ENCODE measurements at places on chromosomes 2 and 18.

- no peak for DNase-seq
Measured at GRCh38 chr2:161419638-161420190, 3.6 kb downstream of the TBR1 start.

DNA sequence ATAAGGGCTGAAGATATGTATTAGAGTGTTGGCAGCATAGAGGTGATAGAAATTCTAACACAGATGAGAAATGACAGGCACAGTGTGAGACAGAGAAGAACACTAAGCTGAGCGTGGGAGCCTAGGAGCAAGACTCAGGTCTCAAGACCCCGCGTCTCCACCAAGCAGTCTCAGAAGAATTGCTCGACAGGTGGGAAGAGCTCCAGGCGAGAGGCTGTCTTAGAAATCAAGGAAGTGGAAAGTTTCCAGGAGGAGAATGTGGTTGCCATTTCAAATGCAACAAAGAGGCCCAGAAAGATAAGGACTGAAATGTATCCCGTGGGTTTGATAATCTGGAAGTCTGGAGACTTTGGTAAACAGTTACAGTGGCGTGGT is 31.5 kb upstream of the CAB39 start:
- no peak for DNase-seq

DNA sequence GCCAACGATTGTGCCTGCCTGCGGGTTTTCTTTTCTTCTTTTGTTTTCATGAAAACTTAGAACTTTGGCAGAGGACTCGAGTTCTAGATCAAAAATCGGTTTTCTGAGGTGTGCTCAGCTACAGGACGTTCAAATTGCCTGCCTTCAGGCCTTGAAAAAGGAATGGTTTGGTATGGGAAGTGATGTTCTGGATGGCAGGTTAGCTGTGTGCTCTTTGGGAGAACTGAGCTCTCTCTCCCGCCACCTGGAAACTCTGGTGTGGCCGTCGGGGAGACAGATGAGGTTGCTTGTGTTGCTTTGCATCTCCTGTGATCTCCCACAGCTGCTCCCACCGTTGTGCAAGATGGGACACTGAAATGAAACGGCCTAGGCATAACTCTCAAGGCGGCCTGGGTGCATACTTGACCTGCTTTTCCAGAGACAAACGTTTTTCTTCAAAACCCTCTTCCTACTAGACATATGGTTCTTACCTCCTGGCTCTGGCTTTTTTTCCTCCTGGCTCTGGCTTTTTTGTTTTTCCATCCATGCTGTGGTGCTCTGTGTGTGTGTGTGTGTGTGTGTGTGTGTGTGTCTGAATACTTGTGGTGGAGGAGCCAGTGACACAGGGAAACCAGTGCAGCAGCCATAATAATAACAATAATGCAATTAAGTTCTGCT is 2.0 kb downstream of the FMNL2 start:
- DNase-seq: no peak

DNA sequence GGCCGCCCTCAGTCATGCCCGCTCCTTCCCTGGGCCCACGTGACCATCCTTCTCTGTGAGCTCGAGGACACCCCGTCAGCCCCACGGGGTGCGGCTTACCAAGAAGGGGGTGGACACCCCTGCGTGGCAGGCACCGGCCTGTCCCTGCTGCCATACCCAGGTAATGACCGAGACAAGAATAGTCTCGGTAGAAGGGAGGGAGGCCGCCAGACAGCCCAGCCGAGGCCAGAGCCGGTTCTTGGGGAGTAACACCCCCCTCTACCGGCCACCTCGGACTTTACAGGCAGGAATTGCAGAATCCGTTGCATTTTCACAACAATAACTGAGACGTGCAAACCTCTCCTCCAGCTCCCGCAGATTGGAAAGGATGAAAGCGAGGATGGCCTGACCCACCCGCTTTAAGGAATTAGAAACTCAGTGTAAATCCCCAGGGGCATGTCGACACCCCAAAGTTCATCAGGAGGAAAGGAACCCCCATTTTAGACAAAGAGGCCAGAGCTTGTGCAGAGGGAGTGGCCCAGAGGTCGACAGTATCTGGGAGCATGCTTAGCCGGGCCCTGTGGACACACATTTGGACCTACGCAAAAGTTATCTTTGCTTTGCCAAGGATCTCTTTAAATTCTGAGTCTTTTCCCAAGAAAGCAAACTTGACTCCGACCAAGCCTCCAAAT is 60.1 kb upstream of the GLI2 start:
- DNase-seq: no peak

GRCh38 chr2:156663757-156664409 is 227.7 kb downstream of the GPD2 start:
- DNase-seq: no peak

- no peak for DNase-seq
Measured at GRCh38 chr2:161150704-161151103, 9.5 kb upstream of the TANK start.

DNA sequence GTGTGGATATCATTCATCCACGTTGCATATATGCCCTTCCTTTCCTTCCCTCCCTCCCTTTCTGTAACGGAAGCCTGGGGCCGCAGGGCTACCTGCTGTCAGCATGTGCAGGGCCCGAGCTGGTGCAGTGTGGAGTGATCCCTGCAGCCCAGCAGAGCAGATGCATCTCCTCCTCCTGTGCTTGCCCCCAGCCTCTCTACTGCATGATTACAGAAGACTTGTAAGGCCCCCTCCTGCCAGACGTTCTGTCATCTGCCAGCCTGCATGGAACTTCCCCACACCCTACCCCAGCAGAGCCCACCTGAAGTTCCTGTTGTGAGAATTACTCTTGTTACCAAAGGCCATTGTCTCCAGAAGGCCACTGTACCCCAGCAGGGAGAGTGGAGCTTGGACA is 67.5 kb upstream of the FOSL2 start:
- no peak for DNase-seq

DNA sequence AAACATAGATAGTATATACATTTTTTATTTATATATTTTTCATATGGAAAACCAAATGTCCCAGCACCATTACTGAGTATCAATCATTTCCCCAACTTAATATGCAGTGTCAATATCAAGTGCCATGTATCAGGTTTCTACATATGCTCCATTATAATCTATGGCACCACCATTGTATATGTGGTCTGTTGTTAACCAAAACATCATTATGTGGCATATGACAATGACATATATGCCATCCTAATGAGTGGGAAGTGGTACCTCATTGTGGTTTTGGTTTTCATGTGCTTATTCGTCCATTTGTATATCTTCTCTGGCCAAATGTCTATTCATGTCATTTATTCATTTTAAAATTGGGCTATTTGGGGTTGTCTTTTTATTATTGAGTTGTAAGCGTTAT is 9.2 kb downstream of the PTPN18 start:
- no peak for DNase-seq

DNA sequence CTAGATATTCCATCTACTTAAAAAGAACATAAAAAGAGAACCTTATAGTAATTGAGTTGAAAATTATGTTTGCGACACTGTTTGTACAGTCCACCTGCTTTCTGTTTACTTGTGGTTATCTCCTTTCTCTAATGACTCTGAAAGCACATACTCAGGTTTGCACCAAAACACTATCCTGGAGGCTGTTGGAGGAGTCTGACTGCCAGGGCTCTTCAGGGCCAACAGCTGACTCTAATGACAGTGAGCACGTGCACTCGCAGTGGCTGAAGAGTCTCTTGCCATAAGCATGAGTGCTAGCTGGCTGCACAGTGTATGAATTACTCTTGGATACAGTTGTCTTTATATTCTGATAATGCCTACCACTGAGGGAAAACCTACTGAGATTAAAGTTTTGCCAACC is 16.7 kb upstream of the GLS start:
- peak; percentile 98 for DNase-seq

DNA sequence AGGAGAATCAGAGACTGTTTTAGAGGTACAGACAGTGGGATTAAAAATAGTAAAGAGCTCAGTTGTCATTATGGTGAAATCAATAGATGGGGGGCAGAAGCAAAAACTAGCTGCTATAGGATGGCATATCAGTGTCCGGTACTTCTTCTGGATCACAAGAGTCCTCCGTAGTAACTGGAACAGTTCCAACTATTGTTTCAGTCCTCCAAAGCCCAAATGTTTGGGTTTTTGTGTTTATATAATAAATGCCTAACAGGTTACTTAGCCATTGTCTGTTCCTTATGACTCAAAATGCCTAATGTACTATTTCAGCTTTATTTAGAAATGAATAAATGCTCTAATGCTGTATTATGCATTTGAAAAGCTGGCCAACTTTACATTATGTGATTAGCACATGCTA is 401.2 kb downstream of the PTH2R start:
- no peak for DNase-seq

- no peak for DNase-seq
Measured at GRCh38 chr18:34710458-34710914, 388 bp downstream of the DTNA start.

DNA sequence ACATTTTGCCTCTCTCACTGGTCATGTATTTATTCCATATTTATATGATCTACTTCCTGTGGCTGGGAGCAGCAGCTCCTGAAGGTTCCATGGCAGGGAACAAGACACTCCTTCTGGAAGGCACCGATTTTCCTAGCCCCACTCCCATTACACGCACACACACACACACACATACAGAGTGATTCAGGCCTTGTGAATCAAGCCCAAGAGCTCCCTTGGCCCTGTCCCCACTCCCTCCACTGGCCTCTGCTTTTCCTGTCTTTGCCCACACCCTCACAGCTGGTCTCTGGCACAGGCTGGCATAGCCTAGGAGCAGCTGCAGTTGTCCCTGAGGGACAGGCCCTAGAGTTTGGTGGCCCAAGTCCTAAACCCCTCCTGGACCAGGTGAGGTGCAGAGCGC is 201.7 kb downstream of the NAPG start:
- DNase-seq: no peak

GRCh38 chr18:63157293-63158011 is 162.1 kb downstream of the BCL2 start:
- no peak for DNase-seq

DNA sequence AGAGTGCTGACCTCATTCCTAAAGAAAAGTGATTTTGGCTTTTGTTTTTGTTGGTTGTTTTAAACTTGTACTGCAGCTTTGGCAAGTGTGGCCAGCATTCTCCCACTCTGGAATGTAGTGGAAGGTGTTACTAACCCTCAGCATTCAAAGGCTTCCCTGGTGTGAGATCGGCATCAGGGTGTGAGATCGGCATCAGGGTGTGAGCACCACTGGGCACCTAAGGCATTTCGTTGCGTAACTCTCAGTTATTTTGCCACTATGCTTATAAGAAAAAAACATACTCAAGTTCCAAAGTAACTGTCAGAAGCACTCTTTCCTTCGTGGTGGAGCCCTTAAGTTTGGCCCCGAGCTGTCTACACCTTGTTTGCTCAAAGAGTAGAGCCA is 1.7 kb downstream of the CYBRD1 start:
- DNase-seq: no peak

GRCh38 chr2:171174075-171174474 is 13.4 kb upstream of the TLK1 start:
- no peak for DNase-seq

DNA sequence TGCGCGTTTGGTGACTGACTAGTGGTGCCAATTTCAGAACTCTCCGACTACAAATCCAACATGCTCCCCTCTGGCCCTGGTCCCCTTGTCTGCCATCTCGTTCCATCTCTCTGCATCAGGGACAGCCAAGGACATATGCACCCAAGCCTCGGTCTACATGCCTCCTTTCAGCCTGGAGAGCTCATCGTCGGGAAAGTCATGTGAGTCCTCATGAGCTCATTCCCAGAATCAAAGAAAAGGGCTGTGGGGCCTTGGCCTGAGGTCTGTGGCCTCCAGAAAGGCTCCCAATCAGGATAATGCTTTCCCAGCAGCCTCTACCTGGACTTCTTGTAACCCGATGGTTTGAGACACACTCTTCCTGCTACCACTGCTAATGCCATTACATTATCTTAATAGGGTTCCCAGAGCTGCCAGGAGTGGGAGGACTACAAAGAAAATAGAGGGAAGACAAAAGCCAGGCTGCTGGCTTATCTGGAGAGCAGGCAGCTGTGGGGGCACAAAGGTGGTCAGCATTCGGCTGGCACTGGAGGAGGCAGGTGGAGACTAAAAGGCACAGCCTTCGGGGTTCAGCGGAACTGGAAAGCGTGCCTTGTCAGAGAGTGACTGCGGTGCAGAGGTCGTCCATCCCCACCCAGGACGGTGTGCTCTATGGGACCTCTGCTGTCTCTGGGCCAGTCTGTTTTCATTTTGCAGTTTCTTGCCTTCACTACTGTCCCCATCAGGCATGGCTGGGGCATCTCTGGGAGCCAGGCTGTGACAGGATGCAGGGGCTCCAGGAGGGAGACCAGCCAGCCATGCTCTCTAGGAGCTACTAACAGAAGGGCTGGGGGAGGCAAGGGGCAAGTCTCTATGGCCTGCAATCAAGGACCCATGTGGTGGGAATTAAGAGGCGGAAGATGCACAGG is 104.4 kb upstream of the SMAD2 start:
- DNase-seq: no peak

DNA sequence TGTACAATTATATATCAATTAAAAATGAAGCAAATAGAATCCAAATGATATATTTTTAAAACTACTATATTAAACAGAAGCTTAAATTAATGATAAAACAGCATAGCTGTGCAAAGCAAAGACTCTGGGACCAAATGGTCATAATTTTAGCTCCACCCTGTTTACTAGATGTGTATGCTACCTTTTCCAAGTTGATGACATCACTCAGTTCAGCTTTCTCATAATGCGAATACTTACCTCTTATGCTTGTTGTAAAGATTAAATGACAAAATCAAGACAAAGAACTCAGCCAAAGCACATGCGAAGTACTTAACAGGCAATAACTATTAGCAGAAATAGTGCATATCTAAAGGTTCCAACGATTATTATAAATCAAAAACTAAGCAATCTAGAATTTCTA is 51.6 kb downstream of the LNPK start:
- no peak for DNase-seq

- DNase-seq: no peak
Measured at GRCh38 chr2:95382686-95383634, 19.5 kb upstream of the FAHD2A start.

DNA sequence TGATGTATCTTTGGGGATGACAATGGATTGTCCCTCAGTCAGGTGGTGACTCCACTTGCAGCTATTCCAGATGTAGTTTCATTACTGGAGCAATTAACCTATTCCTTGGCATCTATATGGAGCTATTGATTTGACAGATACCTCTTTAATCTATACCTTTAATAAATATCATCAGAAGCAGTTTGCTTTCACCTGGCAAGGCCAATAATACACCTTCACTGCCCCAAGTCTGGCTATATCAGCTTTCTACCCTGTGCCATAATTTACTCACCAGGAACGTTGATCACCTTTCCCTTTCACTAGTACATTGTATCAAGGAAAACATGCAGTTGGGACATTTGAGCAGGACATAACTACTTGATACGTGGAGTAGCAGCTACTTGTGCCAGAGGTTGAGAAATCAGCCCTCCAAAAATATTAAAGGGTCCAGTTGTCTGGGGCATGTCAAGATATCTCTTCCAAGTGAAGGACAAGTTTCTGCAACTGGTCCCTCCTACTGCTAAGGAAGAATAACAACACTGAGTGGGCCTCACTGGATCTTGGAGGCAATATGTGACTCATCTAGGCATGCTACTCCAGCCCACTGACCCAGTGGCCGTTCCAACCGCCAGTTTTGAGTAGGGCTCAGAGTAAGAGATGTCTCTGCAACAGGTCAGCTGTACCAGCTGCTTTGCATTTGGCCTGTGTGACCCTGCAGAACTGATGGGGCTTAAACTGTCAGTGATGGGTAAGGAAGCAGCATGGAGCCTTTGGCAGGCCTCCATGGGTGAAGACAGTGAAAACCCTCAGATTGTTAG is 67.0 kb downstream of the PSMG2 start:
- DNase-seq: no peak

GRCh38 chr18:32896776-32897547 is 124.1 kb upstream of the KLHL14 start:
- no peak for DNase-seq

Data from NCI-H1436 treated with DMSO at 0.1 percent for 48 hours (cell line).